ENCODE measurements at places on chromosomes 11 and 22. TPM values are rescaled to one million over a fixed set of nuclear protein-coding genes. Genes with fewer than 3 reads are reported as not detected.

GRCh38 chr22:46528121-46528610, 9.3 kb downstream of the CELSR1 start:
- DNase-seq = peak; percentile 95

- DNase-seq = no peak
Observed at GRCh38 chr11:132734217-132734616, 798.1 kb downstream of the OPCML start.

DNA sequence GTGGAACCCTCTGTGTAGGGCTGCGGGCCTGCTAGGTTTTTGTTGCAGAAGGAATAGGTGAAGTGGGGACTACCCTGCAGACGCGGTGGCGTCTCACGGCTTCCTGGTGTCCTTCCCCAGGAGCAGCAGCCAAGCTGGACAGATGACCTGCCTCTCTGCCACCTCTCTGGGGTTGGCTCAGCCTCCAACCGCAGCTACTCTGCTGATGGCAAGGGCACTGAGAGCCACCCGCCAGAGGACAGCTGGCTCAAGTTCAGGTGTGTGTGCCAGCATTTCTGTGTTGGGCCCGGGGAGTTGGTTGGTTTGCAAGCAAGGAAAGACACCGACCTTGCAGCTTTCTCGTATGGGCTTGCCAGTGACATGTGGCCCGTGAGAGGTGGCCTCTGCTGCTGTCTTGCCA, 15.3 kb downstream of the TAB1 start:
- no peak for DNase-seq

DNA sequence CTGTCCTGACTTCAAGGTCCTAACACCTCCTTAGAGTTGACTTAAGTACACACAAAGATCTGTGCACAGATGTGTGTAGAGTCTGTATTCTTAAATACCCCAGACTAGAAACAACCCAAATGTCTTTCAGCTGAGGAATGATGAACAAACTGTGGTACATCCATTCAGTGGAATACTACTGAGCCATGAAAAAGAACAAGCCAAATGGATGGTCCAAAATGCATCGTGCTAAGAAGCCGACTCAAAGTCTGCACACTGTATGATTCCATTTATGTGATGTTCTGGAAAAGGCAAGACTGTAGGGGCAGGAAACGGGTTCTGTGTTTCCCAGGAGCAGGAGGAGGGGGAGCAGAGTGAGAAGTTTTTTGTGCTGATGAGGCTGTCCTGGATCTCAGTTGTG, 56.7 kb upstream of the LINC01488 start:
- no peak for DNase-seq

DNA sequence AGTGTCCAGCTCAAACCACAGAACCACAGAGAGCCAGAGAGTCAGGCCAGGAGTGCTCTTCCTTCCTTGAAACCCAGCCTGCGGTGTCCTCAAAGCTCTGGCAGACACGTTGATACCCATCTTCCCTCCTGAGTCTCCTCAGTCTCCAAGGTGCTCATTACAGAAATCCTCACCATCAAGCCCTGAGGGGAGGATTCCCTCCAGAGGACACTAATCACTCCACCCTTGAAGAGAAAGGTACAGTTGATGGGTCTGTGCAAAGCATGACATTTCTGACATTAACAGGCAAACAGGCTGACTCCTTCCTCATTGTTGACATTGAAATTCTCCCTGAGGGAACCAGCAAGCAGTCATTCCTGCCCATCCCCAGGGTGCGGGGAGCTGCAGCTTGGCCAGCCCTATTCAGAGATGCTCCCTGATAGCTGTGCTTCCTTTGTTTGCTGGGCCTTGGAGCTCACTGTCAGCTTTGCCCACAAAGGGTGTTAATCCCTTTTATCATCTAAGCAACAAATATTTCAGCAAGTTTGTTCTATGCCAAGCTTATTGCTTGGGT, 101.7 kb upstream of the CSNK2A3 start:
- DNase-seq = no peak

DNA sequence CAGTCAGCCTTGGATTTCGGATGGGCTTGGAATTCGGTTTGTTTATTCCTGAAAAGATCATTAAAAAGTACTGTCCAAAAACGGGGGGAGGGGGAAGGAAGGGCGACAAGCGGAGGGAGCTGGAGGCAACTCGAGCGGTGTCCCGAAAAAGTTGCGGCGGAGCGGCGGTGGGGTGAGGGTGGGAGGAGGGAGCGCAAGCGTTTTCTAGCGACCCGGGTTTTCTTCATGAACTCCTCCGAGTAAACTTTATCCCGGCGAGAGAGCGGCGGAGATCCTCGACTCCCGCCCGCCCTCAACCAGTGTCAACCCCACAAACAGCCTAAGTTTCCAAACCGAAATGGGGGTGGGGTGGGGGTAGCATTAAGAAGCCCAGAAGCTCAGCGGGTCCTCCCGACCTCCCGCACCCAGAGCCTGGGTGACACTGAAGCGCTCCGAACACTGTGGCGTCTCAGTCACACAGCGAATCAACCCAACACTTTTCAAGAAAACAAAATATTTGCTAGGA, 133.0 kb upstream of the C11orf58 start:
- DNase-seq = no peak

- DNase-seq = no peak
Observed at GRCh38 chr22:41656556-41656955, 32.1 kb downstream of the SNU13 start.

DNA sequence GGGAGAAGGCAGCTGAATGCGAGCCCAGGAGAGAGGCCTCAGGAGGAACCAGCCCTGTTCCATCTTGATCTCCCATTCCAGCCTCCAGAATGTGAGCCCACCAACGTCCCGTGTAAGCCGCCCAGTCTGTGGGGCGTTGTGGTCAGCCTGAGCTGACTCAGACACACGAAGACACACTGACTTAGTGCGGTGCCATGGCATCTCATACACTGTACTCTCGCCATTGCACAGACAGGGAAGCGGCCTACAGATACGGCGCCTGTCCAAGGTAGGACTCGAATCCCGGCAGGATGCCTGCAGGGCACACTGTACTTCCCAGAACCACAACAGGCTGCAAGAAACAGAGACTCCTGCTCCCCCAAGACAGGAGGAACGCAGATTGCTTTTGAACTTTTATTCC, 179.6 kb downstream of the CTTN start:
- DNase-seq = no peak

DNA sequence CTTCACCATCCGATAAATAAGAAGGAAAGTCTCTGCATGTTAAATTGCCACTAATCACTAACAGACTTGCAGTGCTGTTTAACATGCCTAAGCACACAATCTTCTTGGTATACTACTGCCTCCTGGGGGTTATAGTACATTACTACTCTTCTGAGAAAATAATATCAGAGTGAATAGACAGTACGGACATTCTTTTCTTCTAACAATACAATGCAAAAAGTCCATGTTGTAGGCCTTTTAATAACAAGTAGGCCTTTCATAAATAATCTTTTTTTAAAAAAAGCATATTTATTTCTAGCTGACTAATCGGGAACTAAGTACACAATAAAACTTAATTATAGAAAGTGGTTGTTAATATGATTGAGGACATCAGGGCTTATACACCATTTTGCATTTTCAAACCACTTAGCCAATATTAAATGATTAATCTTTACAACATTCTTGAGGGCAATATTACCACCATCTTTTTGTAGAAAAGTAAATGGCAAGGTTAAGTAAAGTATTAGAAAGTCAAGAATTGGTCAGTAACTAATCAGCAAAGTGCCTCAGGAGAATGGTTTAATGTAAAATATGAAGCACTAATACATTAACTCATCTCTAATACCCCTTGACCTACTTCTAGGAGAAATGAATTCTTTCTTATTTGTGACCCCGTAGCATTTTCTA, 84.7 kb downstream of the TTC28 start:
- peak; percentile 54 for DNase-seq

DDIAS gene
- 23.5 TPM for total RNA-seq

LRRN4CL gene
- not detected for total RNA-seq

CRYBA4 gene
- total RNA-seq = not detected

MFNG gene
- 1.0 TPM for total RNA-seq

OR9Q1 gene
- not detected for total RNA-seq

GGTLC2 gene
- total RNA-seq = not detected

C11orf52 gene
- 10.5 TPM for total RNA-seq

ANO3 gene
- total RNA-seq = 0.44 TPM

OR4D6 gene
- total RNA-seq = not detected

PDE3B gene
- 19.6 TPM for total RNA-seq

Data from HepG2 (cell line).